ENCODE measurements at places on chromosomes 4 and X.

DNA sequence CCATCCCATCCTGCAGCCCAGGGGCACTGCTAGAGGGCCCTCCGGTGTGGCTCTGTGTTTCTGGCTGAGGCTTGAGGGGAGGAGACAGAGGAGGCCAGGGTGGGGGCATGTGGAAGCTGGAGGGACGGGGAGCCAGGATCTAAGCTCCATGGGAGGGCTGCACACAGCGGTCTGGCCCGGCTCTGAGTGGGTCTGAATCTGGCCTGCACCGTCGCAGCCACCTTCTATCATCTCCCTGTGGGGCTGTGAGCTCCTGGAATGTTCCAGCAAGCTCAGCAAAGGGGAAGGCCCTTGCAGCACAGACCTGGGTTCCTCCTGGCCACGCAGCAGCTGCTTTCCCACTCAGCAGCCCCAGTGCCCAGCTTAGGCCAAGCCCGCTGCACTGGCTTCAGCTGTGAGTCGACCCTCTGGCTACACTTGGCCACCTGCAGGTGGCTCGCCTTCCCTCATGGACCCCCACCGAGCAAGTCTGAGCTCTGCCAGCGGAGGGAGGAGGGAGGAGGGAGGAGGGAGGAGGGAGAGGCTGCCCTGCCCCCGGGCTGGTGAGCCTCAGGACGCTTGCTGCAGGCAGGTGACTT lies 5.3 kb downstream of the NKX1-1 start:
- no peak for DNase-seq

DNA sequence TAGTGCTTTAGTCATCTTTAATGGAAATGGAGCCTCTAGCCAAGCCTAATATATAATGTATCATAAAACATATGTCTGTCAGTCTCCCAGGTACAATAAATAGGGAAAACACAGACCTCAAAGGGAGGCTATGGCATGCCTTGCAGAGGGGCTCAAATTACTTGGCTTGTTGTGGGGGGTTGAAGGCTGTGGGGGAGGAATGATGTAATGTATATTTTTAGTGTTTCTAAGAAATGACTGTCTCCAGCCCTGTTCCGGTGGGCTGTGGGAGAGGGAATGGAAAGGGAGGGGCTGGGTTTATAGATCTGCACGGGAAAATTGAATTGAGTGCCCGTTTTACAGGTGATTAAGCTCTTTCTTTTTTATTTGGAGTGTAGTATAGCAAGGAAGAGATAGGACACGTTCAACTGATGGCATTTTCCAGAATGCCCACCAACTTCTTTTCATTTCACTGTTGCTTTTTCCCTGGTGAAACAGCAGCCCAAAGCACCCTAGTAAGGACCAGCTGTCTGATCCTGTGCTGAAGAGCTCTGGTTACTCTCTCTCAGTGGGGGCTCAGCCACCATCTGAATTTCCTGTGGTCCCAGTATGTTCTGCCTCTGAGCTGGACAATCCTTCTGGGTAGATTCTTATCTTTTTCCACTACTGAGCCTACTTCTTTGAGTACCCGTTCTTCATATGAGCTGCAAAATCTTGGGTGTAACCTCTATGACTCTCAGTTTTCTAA lies 220.7 kb upstream of the CASK start:
- peak; percentile 57 for DNase-seq

DNA sequence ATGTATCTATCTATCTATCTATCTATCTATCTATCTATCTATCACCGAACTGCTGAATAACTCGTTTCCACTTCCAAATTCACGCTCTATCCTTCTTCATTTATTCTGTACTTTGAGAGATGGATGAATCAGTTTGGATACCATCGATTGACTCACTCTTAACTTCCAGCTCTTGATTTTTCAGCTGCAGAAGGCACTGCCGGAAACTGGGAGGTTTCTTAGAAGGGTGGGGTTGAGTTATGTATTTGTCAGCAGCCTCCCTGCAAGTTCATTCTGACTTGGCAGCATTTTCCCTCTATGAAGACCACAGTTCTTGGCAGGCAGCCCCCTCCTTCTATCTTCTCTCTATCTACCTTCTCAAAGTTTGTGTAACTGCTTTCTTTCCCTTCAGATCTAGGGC lies 112.0 kb upstream of the MAGEB18 start:
- DNase-seq, result no peak

DNA sequence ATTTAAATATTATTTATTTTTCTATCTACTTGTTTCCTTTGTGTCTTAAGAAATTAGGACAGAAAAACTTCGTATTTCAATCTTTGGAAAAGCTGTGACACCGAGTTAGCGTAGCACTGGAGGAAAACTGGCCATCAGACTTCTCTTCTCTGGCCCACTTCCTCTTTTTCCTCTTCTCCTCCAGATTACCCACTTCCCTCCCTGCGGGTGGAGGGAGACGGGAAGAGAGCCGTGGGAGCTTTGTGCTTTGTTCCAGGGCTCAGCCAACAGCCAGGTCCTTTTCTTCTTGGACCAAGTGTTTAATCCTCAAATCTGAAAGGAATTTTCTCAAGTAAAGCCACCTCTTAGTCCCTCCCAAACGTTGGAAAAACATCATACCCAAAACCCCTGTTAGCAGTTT lies 29.7 kb downstream of the OFD1 start:
- DNase-seq, result no peak

- no peak for DNase-seq
Measured at GRCh38 chr4:58136604-58137003, 1026.4 kb upstream of the IGFBP7 start.

- no peak for DNase-seq
Measured at GRCh38 chrX:124343016-124343415, 3.3 kb upstream of the SH2D1A start.

GRCh38 chr4:159422019-159422418 lies 319.1 kb downstream of the RAPGEF2 start:
- DNase-seq, result no peak

DNA sequence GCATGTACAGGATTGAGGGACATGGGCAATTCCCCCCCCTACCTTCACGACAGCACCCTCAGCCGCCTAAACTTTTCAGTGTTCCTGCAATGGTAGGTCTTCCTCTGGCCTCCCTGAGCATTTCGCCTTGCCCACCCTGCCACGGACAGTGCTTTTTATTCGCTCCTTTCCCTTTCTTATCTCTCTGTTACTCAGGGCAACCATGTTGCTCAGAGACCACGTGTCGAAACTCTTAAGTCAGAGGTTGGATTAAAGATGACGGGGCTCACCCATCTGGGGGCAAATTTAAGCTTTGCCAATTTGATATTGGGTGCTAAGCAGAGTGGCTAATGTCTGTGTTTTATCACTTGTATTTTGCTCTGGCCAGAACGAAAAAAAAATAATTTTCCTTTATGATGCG lies 20.4 kb downstream of the TENM3 start:
- DNase-seq, result no peak

GRCh38 chr4:35695003-35695402 lies 549.3 kb downstream of the ARAP2 start:
- DNase-seq, result no peak

GRCh38 chr4:157961229-157961990 lies 211.4 kb downstream of the GASK1B start:
- no peak for DNase-seq

DNA sequence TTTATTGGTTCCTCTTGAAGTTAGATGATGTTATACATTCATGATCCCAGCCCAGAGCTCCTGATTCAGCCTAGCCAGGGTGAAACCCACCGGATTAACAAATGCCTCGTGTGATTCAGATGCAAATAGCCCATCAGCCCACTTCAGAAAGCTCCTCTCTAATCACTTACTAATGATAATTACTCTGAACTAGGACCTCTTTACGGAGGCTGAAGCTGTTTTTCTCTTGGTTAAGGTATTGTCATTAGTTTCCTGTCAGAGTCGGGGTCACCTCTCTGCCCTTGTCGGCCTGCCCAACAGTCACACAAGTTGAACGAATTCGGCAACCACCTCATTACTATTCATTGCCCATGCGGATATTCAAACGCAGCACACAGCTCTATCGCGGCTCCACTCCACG lies 36.6 kb downstream of the ZFP42 start:
- DNase-seq, result no peak

DNA sequence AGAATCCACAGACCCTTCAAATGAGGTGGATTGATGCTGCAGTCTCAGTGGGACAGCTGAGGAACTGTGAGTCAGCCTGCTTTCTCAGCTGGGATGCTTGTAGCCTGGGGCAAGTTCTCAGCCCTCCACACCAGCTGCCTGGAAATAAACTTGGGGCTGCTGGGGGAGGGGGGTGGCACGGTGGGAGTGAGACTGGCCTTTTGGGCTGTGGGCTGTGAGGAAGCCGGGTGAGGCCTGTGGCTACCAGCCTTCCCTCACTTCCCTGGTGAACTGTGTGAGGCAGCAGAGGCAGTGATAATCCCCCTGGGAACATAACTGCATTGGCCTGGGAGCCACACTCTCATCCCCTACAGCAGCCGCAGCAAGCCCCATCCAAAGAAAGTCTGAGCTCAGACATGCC lies 114.5 kb upstream of the GUCY1A1 start:
- no peak for DNase-seq

- DNase-seq, result no peak
Measured at GRCh38 chrX:133302775-133303445, 84.8 kb upstream of the TFDP3 start.

DNA sequence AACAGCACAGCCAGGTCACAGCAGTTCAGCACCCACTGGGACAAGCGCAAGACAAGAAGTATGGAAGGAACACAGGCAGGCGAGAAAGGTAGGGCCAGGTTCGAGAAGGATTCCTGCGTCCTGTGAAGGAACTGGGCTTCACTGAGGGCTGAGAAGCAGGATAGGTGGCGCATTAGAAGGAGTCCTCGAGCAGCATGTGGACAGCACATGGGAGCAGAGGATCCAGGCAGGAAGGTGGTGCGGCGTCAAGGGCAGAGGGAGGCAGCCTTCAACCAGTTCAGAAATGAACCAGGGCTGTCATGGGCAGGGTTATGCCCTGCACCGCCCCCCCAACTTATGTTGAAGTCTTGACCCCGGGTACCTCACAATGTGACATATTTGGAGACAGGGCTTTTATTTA lies 30.8 kb upstream of the LAP3 start:
- no peak for DNase-seq

DNA sequence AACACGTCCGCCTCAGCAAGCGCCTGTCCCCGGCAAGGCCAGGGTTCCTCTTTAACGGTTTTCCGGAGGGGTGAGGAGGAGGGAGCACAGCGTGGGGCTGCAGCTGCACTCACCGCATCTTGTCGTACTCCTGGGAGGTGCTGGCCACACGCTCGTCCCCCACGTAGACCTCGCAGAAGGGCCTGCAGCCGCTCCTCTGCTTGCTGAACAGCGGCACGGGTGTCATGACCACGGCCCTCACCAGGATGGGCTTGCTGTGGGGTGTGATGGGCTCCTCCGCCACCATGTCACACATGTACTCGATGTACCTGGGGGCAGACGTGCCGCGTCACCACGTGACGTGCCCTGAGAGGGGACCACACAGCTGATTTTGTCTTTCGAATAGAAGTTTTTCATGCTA lies 51.6 kb upstream of the CPLX1 start:
- DNase-seq, result no peak

- no peak for DNase-seq
Measured at GRCh38 chrX:150185766-150186165, 177.4 kb upstream of the MAMLD1 start.

GRCh38 chr4:175106301-175106700 lies 188.1 kb downstream of the ADAM29 start:
- no peak for DNase-seq

GRCh38 chr4:37754410-37755185 lies 68.4 kb upstream of the RELL1 start:
- no peak for DNase-seq

DNA sequence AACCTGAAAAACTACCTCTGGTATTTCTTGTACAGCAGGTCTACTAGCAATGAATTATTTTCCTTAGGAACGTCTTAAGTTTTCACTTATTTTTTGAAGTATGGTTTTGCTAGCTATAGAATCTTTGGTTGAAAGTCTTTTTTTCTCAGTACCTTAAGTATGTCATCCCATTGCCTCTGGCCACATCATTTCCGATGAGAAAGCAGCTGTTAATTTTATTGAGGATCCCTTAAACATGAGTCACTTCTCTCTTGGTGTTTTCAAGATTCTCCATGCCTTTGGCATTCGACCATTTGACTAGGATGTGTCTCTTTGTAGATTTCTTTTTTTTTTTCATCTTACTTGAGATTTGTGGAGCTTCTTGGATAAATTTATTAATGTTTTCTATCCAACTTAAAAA lies 803.8 kb upstream of the AMOT start:
- DNase-seq, result no peak

- no peak for DNase-seq
Measured at GRCh38 chrX:51494409-51494808, 2.0 kb downstream of the NUDT11 start.

DNA sequence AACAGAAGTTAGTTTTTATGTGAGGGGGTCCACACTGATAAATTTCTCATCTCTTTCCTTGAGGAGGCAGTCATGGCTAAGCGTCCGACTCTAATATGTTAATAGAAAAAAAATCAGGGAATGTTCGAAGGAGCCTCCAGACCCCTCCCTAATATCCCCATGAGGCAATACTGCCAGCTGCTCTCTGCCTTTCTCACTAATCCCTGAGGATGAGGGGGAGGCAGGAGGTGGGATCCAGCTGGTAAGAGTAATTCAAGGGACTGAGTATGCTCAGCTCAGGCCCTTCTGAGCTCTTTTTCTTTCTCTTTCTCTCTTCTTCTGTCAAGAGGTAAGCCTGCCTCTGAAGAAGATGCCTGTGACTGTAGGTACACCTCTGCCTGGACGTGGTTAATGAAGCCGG lies 51.7 kb downstream of the PIR start:
- no peak for DNase-seq

DNA sequence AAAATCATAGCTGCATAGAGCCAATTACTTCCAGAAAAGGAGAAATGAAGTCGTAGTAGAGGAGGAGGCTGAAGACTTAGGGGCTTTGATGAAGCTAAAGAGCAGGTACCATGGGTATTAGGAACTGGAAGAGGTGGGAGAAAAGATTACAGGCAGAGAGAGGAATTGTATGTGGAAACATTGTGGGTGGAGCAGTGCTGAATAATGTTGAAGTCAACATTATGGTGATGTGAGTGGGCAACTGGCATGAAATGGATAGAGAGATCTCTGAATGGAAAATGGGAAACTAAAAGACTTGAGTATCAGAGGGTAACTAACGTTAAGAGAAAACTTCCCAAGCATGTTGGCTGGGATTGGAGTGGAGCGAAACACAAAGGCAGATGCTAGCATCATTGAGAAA lies 92.5 kb downstream of the AREG start:
- no peak for DNase-seq

GRCh38 chr4:108385076-108385475 lies 216.3 kb upstream of the LEF1 start:
- DNase-seq, result no peak

DNA sequence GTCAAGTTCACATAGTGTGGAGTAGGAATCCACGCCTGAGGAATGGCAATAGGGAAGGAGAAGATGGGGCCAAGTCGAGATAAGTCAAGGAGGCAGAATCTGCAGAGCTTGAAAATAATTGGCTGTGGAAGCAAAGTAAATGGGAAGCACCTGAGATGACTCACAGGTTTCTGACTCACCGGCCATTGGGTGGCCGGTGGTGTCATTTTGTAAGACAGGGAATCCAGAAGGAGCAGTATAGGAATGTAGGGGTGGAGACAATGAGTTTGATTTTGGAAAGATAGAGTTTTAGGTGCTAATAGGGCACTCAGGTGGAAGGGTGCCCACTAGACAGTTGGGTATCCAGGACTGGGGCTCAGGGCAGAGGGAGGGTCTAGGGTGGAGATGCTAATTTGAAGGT lies 201.0 kb upstream of the MAMLD1 start:
- DNase-seq, result no peak

Data from muscle of arm (tissue), 14 donors.